ENCODE measurements at places on chromosomes 5 and 9.

DNA sequence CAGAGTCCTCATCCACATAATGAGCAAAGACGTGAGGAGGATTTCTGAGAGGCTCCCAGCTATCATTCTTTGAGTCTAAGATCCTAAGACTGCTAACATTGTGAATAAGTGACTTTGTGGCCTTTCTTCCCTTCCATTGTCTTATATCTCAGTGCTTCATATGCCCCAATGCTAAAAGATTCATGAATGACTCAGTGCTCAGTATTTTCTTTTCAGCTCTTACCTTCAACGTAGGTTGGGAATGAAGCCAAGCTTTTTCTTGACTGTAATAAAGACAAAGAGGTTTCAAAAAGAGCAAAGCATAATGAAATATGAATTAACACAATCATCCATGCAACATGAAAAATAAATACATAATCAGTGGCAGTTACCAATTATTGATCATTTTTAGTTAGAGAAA, 146.4 kb downstream of the ENTREP1 start:
- peak; percentile 27 for DNase-seq

GRCh38 chr5:10746711-10747110, 14.3 kb downstream of the DAP start:
- DNase-seq = no peak

DNA sequence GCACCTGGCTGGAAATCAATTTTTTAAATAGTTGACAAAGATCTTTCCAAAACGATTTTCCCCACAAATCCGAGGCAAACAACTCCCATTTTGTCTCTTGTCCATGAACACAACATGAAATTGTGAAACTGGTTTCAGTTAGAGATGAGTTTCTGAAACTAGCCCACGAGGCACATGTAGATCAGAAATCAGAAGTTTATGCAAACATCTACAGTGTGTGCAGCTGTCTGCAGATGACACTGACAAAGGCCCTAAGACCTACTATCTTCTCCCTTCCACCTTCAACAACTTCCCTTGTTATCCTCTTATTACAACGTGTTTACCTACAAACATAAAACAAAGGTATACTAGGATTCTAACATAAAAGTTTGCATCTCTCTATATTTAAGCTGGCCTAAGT, 183.3 kb downstream of the DIRAS2 start:
- DNase-seq = no peak

DNA sequence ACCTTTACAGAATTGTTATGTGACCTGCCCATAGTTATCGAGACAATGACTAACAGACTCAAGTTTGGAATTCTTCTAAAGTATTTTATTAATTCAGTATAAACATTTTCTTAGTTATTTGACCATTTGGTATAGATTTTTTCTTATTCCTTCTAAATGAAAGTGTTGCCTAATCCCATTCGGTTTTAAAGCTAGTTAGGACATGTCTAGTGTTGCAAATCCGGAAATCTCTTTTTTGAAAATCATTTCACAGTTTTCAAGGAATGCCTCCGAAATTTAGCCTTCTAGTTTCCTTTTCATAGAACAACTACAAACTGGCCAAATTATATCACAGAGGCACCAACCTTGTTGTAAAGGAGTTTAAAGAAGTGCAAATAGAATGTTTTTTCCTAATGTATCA, 171.8 kb downstream of the XRCC4 start:
- DNase-seq = no peak

DNA sequence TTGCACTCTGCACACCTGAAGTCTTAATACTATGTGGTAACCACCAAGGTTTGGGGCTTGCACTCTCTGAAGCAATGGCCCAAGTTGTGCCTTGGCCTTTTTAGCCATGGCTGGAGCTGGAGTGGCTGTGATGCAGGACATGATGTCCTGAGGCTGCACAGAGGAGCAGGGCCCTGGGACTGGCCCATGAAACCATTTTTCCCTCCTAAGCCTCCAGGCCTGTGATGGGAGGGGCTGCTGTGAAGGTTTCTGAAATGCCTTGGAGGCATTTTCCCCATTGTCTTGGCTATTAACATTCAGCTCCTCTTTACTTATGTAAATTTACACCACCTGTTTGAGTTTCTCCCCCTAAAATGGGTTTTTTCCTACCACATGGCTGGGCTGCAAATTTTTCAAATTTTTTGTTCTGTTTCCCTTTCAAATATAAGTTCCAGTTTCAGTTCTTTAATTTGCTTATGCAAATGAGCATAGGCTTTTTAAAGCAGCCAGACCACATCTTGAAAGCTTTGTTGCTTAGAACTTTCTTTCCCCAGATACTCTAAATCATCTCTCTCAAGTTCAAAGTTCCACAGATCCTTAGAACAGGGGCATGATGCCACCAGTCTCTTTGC, 237.4 kb upstream of the DMAC1 start:
- no peak for DNase-seq

DNA sequence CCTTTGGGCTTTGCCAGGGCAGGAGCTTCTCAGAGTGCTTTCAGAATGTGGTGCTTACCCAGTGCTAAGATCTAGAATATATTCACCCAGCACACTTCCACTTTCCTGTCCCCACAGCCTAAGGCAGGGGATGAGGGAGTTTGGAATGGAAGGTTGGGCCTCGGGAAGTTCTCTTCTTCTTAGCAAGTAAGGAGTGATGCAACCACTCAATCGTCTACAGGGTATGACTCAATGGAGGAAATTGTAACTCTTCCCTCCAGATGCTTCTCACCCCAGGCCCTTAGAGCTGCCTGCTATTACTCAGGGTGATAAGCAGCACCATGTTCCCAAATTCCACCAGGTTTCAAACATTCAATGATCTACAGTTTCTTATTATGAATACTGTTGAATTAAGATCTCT, 30.8 kb upstream of the AGGF1 start:
- peak; percentile 77 for DNase-seq

DNA sequence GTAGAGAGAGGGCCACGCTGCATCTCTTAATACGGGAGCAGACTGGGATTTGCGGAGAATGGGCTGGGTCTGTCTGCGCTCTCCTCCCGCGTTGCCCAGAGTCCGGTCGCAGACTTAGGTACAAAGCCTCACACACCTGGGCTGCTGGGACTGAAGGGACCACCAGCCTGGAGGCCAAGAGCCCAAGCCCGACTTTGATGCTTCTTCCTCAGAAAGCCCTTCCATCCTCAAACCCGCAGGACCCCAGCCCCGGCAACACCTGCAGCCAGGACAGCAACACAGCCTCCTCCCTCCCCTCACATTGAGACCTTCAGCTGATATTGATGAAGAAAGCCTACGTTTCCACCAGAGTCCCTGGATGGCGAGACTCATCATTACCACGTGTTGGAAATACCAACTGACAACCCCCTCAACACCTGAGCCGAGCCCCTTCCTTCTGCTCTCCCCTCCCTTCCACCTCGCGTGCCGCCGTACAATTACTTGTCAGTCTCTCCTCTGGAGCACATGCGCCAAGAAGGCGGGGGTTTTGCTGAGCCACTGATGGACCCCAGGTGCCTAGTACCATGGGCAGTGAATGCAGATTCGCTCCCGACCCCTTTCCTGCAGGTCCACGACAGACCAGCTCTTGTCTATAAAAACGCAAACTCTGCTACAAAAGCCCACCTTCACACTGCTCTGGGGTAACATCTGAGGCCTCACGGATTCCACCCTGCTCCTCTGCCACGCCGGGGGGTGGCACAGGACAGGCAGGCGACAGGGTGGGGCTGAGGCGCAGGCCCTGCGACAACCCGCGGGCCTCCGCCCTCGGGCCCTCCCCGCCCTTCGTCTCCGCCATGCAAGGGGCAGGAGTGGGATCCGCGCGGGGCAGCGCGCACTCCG, 841 bp downstream of the ASB6 start:
- no peak for DNase-seq

GRCh38 chr9:114830546-114830945, 24.7 kb upstream of the TNFSF15 start:
- DNase-seq = no peak

GRCh38 chr9:129901993-129902739, 66.9 kb downstream of the USP20 start:
- DNase-seq = no peak

DNA sequence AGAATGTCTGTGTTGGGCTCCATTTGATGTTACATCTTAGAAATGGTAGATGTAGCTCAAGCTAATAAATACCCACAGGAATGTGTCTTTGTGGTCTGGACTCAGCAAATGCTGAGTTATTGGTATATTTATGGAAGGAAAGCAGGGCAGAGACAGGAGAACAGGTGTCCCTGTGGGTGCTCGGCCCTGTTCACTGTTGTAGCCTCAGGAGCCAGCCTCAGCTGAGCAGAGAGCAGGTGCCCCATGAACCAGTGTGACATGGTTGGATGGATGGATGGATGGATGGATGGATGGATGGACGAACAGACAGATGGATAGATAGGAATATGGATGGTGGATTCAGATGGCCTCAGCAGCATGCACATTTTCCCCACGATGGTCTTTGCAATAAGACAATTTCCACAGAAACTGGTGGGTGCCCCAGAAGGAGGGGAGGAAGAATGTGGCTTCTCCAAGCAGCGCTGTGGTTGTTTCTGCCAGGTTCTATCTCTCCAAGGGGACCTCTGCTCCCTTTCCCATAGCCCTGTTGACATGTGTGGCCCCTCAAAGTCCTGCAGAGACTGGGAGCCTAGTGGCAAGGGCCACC, 8.2 kb upstream of the IRF1 start:
- DNase-seq = peak; percentile 26

DNA sequence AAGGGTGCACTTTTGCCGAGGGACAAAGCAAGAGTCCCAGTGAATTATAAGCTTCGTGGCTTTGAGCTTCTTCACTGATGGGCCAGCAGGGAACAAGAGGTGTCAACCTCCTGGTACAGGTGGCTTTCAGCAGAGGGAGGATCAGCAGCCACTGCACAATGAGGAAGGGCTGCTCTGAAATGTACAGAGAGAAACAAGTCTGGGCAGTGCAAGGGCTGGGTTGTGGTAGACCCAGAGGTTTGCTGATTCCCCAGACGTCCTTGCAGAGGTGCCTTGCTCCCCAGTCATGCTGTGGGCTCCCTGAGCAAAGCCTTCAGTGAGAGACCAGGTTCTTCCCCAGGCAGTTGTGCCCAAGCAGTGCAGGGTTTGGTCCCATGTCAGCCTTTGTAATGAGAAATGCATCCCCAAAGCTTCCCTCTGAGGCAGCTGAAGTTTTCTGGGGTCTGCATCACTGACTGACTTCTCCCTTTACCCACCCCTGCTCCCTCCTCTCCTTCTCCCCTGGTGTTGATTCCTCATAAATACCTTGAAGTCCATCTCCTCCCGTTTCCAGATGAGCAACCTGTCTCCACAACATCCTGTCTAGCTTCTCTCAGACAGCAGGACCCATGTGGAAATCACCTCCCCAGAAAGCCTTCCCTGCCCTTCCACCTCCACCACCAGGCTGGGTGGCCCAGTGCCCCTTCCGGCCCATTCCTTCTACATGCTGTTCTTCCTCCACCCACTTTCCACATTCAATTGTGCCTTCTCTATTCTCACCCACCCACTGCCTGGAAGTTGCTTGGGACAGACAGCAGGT, 599.6 kb upstream of the ADAMTS16 start:
- no peak for DNase-seq

- DNase-seq = no peak
Measured at GRCh38 chr5:107415762-107416161, 255.0 kb downstream of the EFNA5 start.

DNA sequence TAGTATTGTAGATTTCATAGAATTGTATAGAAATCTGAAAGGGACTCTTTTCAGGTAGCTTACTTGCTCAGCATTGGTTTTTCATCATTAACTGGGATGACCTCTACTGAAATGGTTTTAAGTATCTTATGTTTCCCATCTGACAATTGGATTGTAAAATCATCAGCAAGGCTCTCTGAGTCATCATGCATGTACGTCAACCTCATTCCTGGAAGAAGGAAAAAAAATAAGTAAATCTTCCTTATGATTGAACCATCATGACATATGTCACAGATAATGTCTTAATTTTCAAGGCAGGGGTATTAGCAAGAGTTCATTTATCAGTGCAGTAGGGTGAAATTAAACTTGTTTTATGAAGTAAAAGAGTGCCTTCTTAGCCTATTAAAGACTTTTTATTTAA, 74.9 kb upstream of the CER1 start:
- DNase-seq = peak; percentile 59

DNA sequence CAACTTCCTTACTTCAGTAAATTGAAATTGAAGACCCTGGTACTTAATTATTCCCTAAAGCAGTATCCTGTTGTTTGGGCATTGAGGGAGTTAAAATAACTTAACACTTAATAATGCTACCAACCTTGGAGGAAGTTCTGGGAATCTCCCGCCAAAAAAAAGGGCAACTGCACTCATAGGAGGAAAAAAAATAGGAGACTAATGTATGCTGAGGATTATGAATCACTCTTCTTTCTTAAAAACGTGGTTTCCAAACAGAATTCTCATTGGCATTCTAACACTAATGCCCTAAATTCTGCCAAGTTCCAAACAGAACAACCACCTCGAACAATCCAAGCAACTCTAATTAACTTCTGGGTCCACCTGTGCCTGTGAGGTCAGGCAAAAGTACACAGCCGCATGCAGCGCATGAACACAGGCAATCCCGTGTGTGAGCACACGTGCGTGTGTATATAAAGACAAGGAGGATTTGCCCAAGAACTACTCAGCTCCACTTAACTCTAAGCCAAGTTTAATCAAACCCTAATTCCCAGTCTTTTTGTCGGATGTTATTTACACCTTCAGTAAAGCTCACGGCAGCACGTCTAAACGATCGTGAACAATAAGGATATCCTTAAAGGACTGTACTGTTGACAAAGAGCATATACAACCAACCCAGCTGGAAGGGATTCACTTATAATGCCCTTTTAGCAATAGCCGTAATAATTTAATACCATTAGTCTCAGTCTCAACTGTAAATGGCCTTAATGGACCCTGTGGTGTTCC, 78.4 kb downstream of the EBF1 start:
- peak; percentile 25 for DNase-seq

DNA sequence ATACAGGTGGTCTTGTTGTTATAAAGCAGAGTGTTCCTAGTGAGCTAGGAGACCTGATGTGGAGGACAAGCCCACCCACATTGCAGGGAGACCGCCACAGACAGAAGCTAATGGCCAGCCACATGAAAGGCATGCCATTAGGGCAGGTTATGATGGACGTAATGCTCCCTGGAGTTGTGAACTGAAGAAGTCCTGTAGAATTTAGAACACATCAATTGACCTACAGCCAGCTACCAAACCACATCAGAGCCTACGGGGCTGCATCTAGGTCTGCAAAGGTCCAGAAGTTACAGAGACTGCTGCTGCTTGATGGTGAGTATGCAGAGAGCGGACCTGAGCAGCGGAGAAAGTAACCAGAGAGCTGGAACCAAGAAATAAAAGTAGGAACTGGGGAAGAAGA, 116.6 kb downstream of the LPAR1 start:
- no peak for DNase-seq

DNA sequence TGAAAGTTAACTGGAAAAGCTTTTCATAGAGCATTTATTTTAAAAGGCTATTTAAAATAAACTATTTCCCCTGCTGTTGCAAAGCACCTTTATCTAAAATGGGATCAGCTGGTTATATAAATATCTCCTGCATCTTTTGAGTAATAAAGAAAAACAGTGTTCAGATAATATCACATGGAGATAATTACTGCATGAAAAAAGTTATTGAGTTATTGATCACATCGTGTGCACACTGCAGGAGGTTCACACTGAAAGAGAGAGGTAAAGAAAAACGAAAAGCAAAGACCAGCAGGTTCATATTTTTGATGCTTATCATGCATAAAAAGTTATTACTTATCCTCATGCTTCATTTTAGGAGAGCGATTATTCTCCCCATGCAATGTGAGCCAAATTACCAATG, 55.4 kb upstream of the OTP start:
- no peak for DNase-seq

GRCh38 chr5:143311955-143312354, 91.5 kb downstream of the NR3C1 start:
- peak; percentile 51 for DNase-seq

GRCh38 chr5:131481569-131481968, 153.5 kb downstream of the RAPGEF6 start:
- no peak for DNase-seq
